AG08396 (cell line): ENCODE measurements at places on chromosomes 5 and 9.

DNA sequence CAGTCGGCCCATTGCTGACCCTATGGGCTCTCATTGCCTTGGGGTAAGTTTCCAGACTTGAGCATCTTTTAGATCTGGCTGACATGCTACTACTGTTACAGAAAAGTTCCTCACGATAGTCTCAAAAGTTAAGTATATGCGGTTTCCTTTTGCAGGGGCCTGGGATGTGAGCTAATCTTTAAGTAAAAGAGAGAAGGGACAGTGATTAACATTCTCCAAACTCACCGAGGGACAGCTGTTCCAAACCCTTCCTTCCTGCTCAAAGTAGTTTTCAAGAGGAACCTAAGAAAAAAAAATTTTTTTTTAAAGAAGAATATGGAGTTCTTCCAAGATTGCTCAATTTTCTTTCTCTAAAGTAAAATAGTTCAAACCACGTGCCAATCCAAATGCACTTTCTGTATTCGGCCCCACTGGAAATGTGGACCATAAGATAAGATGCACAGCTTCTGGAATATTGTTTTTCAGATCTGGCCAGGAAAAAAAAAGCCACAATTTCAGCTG, 168.0 kb upstream of the SPRY4 start:
- DNase-seq = no peak

GRCh38 chr9:114694719-114695269, 12.8 kb upstream of the TEX48 start:
- DNase-seq = no peak

- no peak for DNase-seq
Observed at GRCh38 chr9:83322438-83322837, 215.8 kb downstream of the FRMD3 start.

DNA sequence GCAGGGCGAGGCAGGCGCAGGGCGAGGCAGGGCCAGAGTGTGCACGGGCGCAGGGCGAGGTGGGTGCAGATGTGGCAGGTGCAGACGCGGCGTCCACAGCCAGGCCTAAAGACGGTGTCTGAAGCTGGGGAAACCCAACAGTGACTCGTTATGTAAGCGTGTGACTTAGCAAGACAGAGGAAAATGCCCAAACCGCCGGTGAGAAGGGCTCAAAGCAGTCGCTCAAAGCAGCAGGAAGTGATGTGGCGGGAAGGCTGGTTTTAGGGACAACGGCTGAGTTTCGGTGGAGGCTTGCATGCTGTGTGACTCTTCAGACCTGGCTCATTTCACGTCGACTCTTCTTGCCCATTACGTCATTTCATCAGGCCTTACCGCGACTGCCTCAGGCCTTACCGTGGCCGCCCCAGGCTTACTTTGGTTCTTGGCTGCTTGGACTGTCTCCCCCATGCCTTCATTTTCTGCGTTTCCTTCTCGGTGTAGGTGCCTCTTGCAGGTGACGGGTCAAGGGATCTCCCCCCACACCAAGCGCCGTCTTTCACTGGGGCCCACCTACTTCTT, 50.5 kb upstream of the EXOC3 start:
- DNase-seq = peak; percentile 16

DNA sequence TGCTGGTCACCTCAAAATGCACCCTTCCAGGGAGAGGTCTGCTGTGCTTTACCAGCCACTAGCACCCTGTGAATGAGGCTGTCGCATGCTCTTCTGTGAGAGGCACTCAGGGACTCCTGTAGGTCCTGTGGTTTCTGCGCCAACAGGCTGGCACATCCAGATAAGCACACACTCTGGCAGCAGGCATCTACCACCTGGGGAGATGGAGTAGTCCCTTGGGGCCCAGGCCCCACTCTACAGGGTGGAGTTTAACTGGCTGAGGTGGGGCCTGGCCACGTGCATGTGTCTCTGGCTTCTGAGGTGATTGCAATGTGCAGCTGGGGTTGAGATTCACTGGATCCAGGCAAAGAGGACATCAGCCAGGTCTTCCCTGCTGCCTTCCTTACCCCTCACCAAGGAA, 32.3 kb downstream of the TMEM174 start:
- DNase-seq = no peak

GRCh38 chr9:76107482-76107881, 217.0 kb downstream of the PCSK5 start:
- peak; percentile 20 for DNase-seq

DNA sequence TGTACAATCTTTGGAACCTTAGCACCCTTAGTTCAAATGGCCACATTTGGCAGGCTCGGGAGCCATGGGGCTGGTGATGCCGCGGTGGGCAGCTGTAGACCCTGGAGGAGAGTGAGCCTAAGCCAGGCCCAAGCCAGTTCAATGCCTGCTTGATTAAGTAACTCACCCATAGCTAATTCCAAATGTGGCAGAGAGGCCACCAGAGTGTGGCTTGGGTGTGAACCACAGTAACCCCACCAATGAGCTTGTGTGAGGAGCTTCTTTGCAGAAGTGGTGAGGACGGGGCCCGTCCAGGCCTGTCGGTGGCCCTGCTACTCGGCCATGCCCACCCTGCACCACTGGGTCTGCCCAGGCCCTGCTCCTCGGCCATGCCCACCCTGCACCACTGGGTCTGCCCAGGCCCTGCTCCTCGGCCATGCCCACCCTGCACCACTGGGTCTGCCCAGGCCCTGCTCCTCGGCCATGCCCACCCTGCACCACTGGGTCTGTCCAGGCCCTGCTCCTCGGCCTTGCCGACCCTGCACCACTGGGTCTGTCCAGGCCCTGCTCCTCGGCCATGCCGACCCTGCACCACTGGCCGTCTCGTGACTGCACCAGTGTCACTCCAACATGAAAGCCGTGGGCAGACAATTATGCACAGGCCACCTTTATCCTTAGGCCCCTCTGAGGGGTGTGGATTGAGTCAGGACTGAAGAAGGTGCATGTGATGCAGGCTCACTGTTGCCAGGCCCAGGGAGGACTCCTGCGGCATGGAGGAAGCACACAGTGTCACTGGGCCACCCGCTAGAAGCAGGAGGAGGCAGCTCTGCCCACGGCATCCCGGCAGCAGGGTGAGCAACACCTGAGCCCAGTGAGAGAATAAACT, 75.4 kb downstream of the MRPL36 start:
- DNase-seq = no peak

GRCh38 chr9:127930231-127931091, at the start of gene PIP5KL1:
TSS of gene PIP5KL1 (minus strand) at chr9:127930777. CDS start at chr9:127930752, 25 bp downstream.
- peak; percentile 98 for DNase-seq

DNA sequence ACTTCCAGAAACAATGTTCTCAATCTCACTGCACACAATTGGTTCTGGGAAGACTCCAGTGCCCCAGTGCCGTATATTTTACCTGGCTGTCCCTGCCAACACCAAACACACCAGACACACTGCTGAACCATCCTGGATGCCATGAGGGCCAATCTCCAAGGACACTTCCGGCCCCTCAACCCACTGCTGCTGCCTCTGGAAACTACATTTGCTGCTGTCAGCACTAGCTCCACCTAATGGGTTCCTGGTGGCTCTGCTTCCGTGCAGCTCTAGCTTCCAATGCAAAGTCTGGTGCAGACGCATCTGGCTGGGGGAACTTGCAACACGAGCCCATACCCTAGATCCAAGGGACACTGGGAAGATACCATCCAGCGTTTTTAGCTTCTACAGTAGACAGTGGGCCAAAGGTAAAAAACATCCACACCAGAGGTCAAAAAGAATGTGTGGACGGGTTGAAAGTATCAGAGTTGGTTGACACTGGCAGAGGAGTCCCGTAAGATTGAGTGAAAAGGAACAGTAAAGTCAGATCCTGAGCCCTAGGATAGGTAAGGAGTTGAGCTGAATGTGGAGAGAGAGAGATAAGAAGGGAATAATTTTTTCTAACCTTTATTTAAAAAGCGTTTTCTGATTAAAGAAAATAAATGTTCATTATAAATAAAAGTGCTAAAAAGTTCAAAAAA, 99.7 kb upstream of the KIF2A start:
- no peak for DNase-seq
